Subcutaneous adipose tissue (tissue), 4 donors: ENCODE measurements at places on chromosomes 7 and 10. TPM values are rescaled to one million over a fixed set of nuclear protein-coding genes. Genes with fewer than 3 reads are reported as not detected.

SPDYE1 gene
- not detected for total RNA-seq

TAC1 gene
- not detected for total RNA-seq

FAM25G gene
- not detected for total RNA-seq

SNCG gene
- 172 TPM for total RNA-seq

SLC18A2 gene
- total RNA-seq, result 0.51 TPM

AKR1C4 gene
- not detected for total RNA-seq

H2BK1 gene
- not detected for total RNA-seq

DENND2A gene
- total RNA-seq, result 10.4 TPM

MYH16 gene
- not detected for total RNA-seq

GALNT17 gene
- total RNA-seq, result 12.2 TPM

MKI67 gene
- total RNA-seq, result 6.5 TPM

TMEM229A gene
- not detected for total RNA-seq

HDAC9 gene
- 35.2 TPM for total RNA-seq

MRC1 gene
- total RNA-seq, result 232 TPM

A1CF gene
- total RNA-seq, result not detected

OPALIN gene
- total RNA-seq, result not detected

ARHGAP22 gene
- total RNA-seq, result 15.0 TPM

CLDN3 gene
- total RNA-seq, result not detected

LZTS2 gene
- total RNA-seq, result 27.4 TPM

FANK1 gene
- total RNA-seq, result 1.9 TPM

NPC1L1 gene
- 3.2 TPM for total RNA-seq

DNA2 gene
- total RNA-seq, result 6.8 TPM

SPDYE2 gene
- total RNA-seq, result not detected

CFAP58 gene
- 0.19 TPM for total RNA-seq

GJD4 gene
- not detected for total RNA-seq

OGA gene
- 233 TPM for total RNA-seq

KAZALD1 gene
- total RNA-seq, result 0.98 TPM

NEBL gene
- total RNA-seq, result 2.0 TPM

PIP gene
- total RNA-seq, result not detected

HMX2 gene
- not detected for total RNA-seq

STEAP4 gene
- total RNA-seq, result 39.8 TPM
